ENCODE measurements at places on chromosomes 5 and 9. TPM values are rescaled to one million over a fixed set of nuclear protein-coding genes. Genes with fewer than 3 reads are reported as not detected.

Gene IL3
- not detected for total RNA-seq

Gene MAMDC4
- 3.4 TPM for total RNA-seq

Gene PLPPR1
- total RNA-seq: not detected

Gene GRIN3A
- total RNA-seq: not detected

Gene IER5L
- 6.4 TPM for total RNA-seq

Gene MEF2C
- total RNA-seq: 0.87 TPM

Gene TMEM245
- total RNA-seq: 22.6 TPM

Gene PLPP7
- total RNA-seq: not detected

Gene SPINK4
- not detected for total RNA-seq

Gene SCGB3A1
- total RNA-seq: not detected

Gene FIBCD1
- total RNA-seq: not detected

Gene CCL19
- total RNA-seq: not detected

Measured in CD4-positive, alpha-beta T cell (primary cell).